Stimulated activated CD4-positive, alpha-beta T cell treated with anti-CD3 and anti-CD28 coated beads, Interleukin-1b, Interleukin-23, amount 100 ng/mL, for 4 hours (primary cell): ENCODE measurements at places on chromosomes 2 and 18.

DNA sequence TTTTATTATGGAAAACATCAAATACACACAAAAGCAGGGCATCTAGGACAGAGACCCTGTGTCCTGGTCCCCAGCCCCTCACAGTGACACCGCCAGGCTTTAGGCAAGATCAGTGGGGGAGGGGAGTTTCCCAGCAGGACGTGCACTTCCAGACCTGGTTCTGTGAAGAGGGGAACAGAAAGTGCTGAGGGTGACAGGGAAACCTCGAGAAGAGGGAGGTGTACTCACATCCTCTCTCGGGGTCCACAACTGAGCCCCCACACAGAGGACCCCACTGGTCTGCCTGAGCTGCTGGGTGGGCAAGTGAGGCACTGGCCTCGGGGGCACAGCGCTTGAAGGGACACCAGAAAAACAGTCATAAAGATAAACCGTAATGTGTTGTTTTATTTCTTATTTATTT is 4.4 kb upstream of the GPR35 start:
- no peak for DNase-seq

- DNase-seq = no peak
Observed at GRCh38 chr2:108870069-108870644, 83.6 kb downstream of the CCDC138 start.

DNA sequence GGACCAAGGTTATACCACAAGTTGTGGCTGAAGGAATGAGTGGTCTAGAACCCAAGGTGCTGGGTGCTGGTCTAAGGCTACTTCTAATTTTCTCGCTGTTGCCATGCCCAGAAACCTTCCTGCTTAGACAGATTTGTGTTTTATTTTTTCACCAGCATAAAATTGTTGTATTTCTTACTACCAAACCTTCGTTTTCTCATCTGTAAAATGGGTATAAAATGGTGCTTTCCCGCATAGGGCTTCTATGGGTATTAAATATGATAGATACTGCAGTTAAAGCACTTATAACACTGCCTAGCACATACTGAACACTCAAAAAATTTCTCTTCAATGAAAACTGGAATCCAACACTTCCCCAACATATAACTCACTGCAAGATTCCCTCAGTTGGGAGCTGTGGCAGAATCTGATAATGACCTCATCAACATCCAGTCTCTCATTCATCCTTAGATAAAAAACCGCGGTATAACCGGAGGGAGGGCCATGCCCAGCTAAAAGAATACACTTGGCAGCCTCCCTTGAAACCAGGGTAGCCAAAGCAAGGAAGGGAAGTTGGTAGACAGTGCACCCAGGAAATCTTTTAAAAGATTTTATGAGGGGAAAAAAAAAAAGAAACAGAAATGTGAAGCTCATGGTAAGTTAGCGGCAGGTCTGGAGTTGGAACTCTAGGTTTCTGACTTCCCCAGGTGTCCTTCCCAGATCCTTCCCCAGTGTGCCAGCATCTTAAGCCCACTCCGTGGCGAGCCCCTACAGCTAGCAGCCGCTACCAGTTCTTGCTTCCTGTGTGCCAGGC is 1.2 kb downstream of the NEMP2 start:
- peak; percentile 24 for DNase-seq

GRCh38 chr2:7788736-7789135 is 871.5 kb downstream of the RNF144A start:
- no peak for DNase-seq

- DNase-seq = no peak
Observed at GRCh38 chr2:73899801-73900336, 7.1 kb downstream of the ACTG2 start.

DNA sequence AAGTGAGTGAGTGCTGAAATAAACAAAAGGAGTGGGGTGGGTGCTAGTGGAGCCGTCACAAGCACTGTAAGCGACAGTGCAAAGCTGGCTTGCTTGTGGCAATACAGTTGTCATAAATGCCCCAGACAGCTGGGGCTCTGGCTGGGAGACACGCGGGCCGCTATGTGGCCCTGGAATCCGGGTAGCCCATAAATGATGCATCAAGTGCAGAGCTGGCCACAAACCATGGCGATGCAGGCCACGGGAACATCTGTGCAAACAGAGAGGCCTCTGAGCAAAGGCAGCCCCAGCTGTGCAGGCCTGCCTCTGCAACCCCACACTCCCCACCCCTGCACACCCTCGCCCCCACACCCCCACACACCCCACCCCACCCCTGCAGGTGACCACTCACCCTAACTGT is 349.2 kb upstream of the ID2 start:
- DNase-seq = no peak

DNA sequence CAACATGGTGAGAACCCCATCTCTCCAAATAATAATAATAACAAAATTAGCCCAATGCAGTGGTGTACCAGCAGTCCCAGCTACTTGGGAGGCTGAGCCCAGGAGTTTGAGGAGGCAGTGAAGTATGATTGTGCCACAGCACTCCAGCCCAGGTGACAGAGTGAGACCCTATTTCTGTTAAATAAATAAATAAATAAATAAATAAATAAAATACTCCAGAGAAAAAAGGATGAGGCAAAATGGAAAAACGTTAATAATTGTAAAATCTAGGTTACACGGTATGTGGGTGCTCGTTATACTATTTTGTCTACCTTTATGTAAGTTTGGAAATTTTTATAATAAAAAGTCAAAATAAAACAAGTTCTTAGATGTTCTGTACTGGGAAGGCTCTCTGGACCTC is 8.6 kb upstream of the EMX1 start:
- no peak for DNase-seq

GRCh38 chr2:163647300-163647699 is 88.5 kb downstream of the FIGN start:
- no peak for DNase-seq

DNA sequence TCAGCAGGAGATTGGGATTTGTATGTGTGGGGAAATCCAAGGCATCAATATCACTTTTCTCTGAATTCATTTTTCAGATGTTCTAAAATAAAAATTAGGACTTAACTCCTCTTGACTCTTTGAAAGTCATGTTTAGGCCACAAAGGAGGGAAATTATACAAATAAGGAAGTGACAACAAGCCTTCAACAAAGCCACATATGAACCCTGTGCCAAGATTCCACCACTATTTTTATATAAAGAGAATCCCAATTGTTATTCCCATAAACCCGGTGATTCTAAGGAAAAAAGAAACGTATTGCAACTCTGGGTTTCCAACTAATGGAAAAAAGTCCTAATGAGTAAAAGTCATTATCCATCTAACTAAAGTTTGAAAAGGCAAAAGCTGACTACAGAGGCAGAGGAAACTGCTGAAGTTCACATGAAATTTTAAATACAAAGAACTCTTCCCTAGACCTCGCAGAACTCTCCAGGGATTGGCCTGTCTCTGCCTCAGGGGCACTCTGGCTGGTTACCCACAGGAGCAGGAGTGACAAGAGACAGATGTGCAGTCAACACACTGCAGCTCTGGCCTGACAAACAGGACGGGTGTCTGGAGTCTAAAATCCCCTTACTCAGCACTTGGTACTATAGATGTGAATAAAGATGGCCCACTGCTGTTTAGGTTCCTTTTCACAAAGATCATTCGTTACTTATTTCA is 11.5 kb downstream of the NPC1 start:
- DNase-seq = no peak

- peak; percentile 6 for DNase-seq
Observed at GRCh38 chr2:179096090-179096489, 46.2 kb upstream of the CCDC141 start.

DNA sequence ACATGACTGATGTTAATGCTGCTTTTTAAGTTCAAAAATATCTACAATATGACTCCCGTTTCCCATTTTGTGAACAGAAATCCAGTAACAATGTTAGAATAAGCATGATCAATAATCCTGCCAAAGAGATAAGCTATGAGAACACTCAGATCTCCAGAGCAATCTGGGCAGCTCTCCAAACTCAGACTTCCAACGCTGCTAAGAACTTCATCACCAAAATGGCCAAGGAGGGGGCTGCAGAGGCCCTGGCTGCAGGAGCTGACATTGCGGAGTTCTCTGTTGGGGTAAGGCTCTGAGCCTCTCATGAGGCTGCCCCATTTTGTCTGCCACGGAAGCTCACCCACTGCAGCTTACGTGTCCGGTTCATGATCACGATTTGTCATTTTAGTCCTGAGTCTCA is 68.4 kb downstream of the UGGT1 start:
- DNase-seq = no peak

DNA sequence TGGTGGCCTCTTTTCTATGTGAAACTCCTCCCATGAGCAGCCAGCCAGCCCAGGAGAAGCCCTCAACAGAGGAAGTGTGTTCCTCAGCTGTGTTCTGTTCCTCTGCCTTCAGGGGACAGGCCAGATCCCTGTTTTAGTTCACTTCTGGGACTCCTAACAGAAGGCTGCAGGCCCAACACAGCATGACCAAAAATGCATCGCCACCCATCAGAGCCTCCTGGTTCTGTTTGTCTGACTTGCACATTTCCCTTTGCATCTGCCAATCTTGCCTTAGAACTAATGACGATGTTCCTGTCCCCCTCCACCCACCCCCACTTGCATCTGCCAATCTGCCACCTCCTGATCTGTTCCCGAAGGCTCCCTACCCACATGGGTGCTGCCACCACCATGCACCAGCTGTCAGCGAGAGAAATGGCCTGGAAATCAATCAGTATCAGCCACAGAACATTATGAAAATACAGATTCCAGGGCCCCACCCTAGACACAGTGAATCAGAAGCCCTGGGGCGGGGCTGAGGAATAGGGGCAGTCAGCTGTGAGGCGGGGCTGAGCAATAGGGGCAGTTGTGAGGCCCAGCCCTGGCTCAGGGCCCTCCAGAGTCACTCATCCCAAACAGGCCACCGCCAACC is 51.0 kb downstream of the FAM168B start:
- no peak for DNase-seq

GRCh38 chr18:59279193-59279592 is 5.9 kb upstream of the RAX start:
- DNase-seq = no peak

DNA sequence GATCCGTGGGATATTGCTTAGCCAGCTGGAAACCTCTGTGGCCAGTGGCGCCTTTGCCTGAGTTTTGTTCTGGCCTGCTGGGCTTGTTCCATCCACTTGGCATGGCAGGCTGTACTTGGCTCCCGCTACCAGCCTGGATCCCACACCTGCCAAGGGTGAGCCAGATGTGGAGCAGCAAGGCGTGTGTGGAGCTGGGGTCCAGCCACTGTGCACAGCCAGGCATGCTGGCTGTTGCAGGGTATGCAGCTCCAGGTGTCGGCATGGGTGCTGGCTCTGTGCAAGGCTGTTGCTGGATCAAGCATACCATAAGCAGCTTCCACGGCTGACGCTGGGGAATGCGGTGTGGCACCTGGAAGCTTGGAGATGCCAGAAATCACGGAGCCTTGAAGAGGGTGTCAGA is 34.5 kb downstream of the PTPN4 start:
- DNase-seq = no peak

- DNase-seq = no peak
Observed at GRCh38 chr2:55729136-55729685, 35.6 kb upstream of the PNPT1 start.

DNA sequence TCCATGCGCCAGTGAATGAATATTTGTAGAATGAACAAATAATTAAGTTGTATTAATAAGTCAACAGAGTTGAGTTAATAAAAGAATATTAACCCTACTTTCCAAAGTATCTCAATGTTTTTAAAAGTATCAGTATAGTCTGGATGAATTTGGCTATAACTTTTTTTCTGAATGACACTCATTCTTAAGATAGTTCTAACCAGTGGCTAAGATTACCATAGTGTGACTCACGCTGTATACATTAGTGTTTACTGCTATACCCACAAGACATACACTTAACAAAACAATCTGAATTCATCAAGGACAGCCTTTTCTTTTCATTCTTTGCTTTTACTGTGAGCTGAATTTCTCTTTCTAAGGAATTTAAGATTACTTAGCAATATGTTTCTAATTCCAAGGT is 77.0 kb upstream of the PDE1A start:
- DNase-seq = no peak

- DNase-seq = no peak
Observed at GRCh38 chr2:133262893-133263292, 305.4 kb downstream of the NCKAP5 start.
